ENCODE measurements at places on chromosomes 5 and 9. TPM values are rescaled to one million over a fixed set of nuclear protein-coding genes. Genes with fewer than 3 reads are reported as not detected.

The PCDHA11 gene
- 4.9 TPM for total RNA-seq

The APC gene
- total RNA-seq = 26.9 TPM

The GPR21 gene
- total RNA-seq = not detected

The MAMDC2 gene
- 0.05 TPM for total RNA-seq

The ELAVL2 gene
- total RNA-seq = 2.3 TPM

All from A375 (cell line).